Iris pigment epithelial cell (primary cell): ENCODE measurements at places on chromosomes 4 and X.

DNA sequence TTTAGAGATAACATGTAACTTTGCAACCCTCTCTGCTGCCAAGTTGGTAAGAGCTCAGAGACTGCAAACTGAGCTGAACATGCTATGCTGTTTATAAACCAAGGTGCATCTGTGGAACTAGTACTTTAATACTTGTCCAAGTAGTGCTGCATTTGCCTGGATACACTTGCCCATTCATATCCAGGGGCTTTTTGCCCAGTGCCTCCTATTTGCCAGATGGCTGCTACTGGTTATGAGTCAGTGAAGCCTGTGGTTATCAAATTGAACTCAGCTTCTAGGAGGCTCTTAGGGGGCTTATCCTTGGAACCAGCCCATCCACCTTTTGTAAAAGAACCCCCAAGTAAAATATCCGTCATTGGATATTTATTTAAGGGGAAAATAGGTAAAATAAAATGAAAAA, 79.6 kb downstream of the AFF2 start:
- no peak for DNase-seq

DNA sequence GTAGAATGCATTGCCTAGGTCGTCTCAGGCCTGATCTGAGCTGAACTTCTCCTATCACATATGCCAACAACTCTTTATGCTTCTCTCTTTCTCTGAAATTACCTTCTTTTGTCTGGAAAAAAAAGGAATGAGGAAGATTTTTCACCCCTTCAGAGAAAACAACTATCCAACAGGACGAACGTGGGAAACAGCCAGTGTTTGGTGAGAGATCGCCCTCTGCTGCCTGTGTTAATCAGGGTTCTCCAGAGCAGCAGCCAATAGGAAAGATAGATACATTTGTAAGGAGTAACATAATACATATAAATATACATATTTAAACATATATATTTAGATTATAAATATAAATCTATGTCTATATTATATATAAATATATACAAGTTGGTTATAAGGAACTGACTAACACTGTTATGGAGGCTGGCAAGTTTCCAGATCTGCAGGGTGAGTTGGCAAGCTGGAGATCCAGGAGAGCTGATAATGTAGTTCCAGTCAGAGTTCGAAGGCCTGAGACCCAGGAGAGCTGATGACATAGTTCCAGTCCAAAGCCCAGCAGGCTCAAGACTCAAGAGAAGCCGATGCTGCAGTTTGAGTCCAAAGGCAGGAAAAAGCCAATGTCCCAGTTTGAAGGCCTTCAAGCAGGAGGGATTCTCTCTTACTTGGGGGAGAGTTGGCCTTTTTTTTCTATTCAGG, 13.3 kb downstream of the CETN2 start:
- DNase-seq = peak; percentile 45

GRCh38 chr4:39166669-39167068, 15.7 kb upstream of the WDR19 start:
- DNase-seq = no peak

- peak; percentile 34 for DNase-seq
Measured at GRCh38 chr4:162523171-162523570, 359.4 kb upstream of the FSTL5 start.
